ENCODE measurements at places on chromosomes 1 and 21.

- DNase-seq = no peak
Observed at GRCh38 chr1:228417061-228417460, 400 bp upstream of the TRIM17 start.

DNA sequence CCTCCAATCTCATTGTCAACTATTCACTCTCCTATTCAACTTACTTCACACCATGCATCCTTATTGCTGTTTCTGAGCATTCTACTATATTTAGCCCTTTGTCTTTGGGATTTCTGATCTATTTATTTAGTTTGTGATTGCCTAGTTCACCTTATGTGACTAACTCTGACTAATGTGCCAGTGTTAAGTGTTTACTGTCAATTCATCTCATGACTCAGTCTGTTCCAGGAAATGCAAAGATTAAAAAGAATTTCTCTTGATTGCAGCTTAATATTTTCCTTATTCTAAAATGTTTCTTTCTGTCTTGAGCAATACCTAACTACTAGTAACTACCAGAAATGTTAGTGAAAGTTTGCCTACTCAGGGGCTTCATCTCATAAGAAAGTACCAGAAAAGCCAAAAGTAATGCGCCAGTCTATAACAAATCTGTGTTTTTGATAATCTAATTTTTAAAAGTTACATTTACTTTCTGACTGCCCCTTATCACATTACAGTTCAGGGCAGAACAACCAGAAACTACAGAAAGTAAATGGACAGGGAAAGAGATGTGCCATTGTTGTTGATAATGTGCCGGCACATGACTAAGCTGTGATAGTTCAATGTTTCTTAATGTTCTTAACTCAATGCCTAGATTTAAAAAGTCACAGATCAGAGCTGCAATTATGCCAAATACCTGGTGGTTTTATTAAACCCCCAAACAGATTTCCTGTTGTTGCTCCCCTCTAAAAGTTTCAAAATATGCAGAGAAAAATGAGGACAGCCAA is 556.5 kb downstream of the PTBP2 start:
- DNase-seq = peak; percentile 43

DNA sequence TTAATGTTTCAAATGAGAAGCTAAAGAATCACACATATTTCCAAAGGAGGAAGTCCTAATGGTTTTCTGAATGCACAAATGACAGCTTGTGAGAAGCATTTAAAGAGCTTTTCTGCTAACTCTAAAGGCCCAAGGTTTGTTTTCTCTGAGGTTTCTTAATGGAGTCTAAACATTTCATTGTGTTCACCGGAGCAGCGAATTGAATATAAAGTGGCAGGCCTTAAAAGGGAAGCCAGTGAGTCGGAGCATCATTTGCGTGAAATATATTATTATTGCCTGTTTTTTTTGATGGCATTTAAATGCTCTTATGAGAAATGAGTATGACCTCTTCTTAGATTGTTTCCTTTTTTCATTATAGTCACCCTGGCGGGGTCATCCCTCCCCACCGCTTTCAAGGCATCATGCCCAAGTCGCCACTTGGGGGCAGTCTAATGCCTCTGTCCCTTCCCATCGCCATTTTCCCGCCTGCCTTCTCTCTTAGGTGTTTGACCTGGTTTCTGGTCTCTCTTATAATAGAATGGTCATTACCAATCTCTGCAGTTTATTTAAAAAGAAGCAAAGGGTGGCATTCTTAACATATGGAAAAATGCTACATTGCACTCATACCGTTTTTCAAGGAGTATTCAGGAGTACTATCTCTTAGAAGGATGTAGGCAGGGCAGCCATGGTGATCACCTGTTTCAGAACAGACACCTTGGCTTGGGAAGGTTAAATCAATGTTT is 25.3 kb upstream of the OVAAL start:
- DNase-seq = peak; percentile 3

DNA sequence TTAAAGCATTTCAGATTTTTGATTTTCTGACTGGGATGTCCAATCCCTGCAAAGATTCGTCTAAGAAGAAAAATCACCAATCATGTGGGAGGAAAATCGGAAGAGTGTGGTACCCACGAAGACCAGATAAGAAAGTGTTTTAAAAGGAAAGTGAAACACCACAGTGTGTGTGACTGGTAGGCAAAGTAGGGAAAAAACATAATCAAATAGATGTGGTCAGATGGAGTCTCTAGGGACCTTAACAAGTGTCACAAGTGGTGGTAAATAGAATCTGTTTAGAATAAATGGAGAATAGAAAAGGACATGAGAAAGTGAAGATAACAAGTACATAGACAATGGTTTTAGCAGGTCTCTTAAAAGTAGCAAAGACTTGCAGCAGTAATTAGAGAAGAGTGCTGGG is 154.6 kb downstream of the SLC30A10 start:
- DNase-seq = no peak

DNA sequence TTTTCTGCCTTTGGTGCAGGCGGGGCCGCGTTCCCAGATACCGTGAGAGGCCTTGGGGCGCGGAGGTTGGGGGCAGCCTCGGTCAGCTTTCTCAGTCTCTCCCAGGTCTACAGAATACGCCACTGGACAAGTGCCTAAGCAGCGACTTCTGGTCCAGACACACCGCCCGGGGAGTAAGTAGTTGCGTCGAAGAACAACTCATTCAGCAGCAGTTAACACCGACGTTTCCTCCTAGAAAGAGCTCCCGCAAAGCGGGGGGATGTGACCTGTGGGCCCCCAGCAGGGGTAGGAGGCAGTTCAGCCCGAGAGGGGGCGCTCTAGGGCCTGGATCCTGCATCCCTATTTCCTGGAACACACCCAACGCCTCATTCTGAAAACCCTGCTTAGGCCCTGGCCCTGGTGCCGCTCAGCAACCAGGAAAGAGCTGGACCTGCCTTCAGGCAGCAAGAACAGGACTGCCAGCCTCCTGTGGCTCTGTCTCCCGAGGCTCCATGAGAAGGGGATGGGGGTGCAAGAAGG is 6.5 kb upstream of the BARHL2 start:
- DNase-seq = no peak

DNA sequence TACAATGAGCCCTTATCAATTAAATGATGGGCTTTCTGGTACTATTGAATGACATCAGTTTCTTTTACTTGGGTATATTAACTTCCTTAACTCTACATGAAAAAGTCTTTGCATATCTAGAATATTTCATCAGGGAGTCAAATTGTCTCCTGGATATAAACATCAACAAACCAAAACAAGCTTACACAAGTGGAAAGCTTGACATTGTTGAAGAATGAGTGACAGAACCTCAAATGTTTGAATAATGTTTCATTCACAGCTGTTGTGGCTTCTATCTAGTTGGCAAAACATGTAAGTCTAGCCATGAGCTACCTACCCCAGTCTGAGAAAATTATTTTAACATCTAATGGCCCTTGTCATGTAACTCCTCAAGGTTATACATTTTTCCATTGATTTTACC is 604.8 kb upstream of the ADAMTS5 start:
- DNase-seq = peak; percentile 29
